ENCODE measurements at places on chromosomes 5 and 9.

- DNase-seq: no peak
Measured at GRCh38 chr5:155554500-155554899, 540.9 kb downstream of the KIF4B start.

- peak; percentile 60 for DNase-seq
Measured at GRCh38 chr5:78534148-78534904, 114.2 kb downstream of the LHFPL2 start.

- peak; percentile 54 for DNase-seq
Measured at GRCh38 chr9:113633782-113634595, 170.5 kb downstream of the RGS3 start.

- peak; percentile 70 for DNase-seq
Measured at GRCh38 chr9:115157245-115157674, 39.3 kb upstream of the TNC start.

- DNase-seq: no peak
Measured at GRCh38 chr9:71183251-71183650, 61.8 kb upstream of the TRPM3 start.

GRCh38 chr5:38442247-38442573 lies 114.2 kb downstream of the LIFR start:
- no peak for DNase-seq

DNA sequence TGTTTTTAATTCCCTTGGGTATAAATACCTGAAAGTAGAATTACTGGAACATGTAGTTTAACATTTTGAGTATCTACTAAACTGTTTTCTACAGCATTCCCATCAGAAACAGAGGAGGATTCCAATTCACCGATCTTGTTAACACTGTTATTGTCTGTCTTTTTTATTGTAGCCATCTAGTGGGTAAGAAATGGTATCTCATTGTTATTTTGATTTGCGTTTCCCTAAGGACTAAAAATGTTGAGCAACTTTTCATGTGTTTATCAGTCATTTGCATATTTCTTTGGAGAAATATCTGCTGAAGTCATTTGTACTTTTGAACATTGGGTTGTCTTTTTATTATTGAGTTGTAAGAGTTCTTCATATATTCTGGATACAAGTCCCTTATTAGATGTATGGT lies 135.2 kb upstream of the NFIL3 start:
- DNase-seq: no peak

DNA sequence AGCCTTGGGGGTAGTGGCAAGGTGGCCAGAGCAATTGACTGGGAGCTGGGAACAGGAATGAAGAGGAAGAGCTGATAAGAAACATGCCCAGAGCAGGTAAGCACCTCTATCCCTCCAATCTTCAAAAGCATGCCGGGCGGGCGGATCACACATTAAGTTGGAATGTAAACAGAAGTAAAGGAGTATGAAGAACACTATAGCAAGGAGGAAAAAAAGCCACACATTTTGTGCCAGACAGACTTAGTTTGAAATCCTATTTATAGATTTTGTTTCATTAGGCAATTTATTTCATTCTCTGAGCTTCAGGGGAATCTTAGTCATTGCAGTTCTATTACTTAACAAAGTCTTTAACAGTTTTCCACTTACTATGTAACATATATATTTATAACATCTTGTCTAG lies 173.9 kb upstream of the TNC start:
- no peak for DNase-seq

DNA sequence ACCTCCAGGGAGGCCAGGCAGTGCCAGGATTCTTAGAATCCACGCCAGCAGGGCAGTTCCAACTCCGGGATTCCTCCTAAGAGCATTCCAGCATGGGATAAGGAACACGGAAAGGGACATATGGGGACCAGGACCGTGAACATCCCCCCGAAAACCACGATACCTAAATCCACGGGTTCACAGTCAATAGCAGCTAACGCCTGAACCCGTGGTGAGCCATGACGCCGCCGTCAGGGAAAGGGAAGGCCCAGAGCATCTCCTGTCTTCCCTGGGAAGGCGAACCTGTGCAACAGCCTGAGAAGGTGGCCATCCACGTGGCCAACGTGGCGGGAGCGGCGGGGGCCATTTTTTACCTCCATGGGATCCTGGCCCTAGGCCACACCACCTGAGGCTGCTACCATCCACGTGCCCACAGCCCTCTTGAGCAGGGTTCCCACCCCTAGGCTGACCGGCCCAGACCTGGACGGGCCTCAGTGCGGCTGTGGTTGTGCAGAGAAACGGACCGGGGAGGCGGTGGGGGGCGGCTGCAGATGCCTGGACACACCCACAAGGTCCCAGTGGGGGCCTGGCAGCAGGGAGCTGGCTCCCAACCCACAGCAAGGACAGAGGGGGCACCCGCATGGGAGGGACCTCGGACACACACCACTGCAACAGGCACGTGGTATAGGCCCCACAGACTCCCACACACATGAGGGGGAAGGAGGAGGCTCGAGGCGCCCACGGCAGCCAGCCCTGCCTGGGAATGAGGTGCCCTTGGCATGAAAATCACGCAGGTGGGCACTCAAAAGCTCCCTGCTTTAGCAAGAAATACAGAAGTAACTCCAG lies 42.8 kb downstream of the SLC12A7 start:
- DNase-seq: no peak

All from ascending aorta (tissue), 2 donors.